PC-3 (cell line): ENCODE measurements at places on chromosomes 4 and X. TPM values are rescaled to one million over a fixed set of nuclear protein-coding genes. Genes with fewer than 3 reads are reported as not detected.

The UNC5C gene
- not detected in 2 replicates for total RNA-seq

DNA sequence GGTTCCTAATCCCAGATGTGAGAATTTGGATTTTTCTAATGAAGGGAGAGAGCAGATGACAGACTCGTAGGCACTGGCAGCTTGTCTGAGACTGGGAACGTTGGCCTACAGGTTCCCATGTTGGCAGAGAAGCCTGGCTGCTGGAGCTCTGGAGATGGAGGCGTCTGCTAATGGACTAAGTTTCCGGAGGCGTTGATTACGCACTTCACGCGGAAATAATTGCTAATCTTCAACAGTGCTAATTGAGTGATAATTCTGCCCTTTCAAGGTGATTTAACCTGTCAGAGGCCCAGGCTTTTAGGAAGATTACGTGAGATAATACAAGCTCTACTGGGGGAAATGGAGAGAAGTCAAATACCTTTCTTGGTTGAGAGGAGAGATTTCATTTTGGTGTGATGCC is 77.4 kb downstream of the PSAPL1 start:
- no peak for DNase-seq

DNA sequence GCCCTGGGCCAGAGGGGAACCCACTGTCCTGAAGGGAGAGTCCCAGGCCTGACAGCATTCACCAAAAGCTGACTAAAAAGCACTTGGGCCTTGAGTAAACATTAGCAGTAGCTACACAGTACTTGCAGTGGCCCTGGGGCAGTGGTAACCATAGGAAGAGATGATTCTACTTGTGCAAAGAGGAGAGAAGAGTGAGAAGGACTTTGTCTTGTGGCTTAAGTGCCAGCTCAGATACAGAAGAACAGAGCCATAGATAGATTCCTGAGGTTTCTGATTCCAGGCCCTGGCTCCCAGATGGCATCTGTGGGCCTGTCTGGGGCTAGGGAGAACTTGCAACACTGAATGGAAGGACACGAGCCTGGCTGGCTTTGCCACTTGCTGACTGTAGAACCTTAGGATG is 100.5 kb downstream of the PTCHD1 start:
- peak; percentile 25 for DNase-seq

GRCh38 chr4:68256284-68256683 is 10.8 kb upstream of the TMPRSS11B start:
- no peak for DNase-seq

DNA sequence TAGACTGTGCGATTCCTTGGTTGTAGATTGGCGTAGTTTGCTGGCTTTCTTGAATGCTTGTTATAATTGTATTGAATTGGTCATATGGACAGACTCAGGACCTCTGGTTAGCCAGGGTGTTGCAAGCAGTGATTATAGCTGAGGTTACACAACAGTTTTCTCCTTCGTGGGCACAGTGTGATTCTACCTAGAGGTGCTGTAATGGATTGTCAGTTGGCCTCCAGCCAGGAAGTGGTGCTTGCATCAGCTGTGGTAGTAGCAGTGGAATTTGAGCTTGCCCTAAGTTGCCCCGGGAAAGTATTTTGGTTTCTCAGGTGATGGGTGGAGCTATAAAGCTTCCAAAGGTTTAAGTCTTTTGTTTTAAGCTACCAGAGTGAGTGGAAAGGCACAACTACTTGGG is 23.1 kb upstream of the GABRG1 start:
- DNase-seq, result no peak

The ADGRG4 gene
- not detected in 2 replicates for total RNA-seq

DNA sequence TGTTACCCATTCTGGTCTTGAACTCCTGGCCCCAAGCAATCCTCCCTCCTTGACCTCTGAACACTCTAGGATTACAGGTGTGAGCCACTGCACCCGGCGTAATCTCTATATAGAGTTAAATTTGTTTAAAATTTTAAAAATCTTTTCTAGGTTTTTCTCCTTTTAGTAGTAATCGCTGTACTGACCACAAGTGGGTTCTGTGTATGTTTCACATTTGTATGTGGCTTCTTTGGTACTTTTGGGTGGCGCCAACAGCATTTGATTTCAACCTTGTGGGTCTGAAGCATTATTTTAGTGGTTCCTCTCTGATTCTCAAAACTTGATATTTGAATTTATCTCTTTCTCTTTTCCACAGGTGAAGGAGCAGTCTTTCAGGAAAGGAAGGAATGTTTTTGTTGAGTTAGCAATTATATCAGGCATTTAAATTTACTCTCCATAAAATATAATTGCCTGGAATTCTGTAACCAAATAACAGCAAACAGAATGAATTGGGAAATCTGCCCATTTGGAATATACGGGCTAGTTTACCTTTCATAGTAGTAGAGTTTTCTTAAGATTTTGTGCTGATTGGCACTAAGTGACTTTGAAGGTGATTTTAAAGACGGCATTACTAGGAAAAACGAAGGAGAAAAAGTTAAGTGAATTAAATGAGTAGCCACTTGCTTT is 29.5 kb downstream of the ARHGAP10 start:
- DNase-seq, result no peak

DNA sequence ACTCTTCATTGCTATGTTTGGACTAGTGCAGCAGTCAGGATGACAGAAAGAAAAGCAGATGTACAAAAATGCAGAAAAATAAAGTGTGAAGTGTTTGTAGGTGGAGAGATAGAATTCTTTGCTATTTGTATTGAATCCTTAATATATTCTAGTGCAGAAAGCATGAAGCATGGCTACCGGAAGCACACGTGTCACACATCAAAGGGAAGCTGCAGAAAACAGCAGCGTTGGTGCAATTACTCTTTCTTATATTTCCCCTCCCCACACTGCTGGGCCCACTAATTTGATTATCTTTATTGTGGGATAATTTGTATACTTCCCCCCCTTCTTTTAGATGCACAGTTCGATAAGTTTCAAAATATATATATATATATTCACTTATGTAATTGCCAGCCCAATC is 35.9 kb upstream of the TAPT1 start:
- no peak for DNase-seq

The CYSLTR1 gene
- total RNA-seq, result not detected in 2 replicates

- DNase-seq, result peak; percentile 78
These were observed 74.7 kb downstream of the PAQR3 start for GRCh38 chr4:78864405-78865024.

The TLR2 gene
- total RNA-seq, result 7.1 and 8.7 TPM in 2 replicates

DNA sequence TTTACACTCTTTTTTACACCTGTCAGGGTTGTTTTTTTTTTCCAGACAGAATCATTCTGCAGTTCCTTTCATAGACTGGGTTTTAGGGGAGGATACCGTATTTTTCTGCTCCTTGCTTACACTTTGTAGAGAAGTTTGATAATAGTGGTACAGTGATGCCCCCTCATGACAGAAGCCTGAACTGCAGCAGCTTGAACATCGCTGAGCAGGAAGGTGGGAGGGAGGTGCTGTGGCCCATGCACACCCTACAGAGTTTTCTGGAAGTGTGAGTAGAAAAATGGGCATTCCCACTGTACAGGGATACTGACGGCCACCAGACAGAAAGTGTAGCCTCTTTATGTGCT is 54.5 kb downstream of the RAB40A start:
- peak; percentile 88 for DNase-seq

DNA sequence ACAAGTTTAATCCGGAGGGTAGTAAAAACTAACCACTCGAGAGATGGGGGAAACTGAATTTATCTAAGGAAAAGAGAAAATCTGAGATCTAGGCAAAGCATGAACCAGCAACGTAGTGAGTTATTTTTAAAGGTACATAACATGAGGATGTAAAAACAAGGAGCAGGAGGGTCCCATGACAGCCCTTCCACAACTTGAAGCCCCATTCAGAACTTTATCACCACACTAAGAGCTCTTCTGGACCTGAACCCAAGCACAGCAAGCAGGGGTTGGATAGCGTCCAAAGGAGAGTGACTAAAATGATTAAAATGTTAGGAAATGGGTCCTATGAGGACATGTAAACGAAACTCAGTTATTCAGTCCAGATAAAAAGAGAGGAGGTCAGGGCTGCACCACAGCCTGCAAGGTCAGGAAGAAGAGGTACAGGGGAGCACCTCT is 16.2 kb downstream of the SH3RF1 start:
- DNase-seq, result peak; percentile 79

DNA sequence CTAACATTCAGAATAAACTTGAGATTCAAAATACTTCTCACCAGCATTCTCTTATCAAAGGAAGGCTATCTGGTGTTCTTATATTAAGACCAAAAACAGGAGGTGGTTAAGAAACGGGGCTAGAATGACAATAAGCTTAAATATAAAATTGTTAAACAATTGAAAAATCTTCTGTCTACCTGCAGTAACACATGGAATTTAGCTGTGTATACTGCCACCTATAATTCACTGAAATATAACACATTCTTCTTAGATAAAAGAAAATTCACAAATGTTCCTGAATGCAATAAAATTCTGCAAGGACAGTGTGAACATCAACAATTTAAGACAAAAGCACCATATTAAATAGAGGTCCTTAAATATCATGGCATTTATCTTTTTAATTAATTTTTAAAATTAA is 11.5 kb upstream of the PCDH10 start:
- no peak for DNase-seq

DNA sequence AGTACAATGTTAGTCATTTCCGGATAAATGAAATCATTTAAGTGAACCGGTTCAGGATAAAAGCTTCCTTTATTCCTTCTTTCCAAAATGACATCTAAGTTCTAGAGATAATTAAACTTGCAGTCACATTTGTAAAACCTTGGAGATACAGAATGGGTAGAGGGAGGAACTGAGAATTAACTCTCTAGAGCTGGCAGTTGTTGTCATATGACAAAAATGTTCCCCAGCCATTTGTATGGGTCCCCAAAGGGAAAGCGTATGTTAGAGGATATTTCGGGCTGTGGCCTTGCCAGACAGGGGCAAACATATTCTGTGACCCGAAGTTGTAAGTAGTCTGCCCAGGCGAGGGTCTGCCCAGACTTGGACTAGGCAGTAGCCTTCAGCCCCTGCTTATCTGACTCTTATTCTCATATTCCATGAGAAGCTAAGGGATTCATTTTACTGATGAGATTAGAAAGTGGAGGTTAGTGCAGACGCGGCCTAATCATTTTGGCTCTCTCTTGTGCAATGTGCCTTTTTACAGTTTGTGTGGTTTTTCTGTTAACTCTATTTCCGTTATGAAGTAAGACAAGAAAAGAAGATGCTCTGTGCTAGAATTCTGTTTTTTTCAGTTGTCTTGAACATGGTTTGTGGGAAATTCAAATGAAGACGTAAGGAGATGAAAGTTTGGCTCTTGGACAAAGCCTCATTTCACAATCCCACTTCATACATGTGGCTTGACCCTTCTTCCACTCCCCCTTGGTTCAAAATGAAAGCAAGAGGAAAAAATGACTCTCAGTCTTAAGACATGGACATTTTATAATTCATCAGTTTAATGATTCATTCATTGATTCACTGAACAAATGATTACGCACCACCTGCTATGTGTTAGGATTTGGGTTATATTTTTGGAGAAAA is 2394.2 kb upstream of the AGA start:
- peak; percentile 10 for DNase-seq

The ARMCX5 gene
- total RNA-seq, result 22.6 and 39.2 TPM in 2 replicates

DNA sequence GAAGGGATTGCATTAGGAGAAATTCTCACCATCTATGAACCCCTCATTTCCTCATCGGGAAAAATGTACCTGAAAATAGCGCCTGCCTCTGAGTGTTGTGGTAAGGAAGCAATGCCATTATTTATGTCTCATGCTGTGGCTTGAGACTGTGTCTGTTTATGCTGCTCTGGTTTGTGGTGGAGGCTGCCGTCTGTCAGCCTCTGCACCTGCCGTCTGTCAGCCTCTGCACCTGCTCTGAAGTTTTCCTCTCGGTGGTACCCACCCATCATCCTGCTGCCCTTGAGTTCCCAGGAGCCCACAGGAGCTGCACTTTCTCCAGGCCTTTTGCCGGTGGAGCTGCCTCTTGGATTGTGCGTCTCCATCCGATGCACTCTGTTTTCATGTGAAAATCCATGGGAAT is 68.5 kb upstream of the PPP2R3B start:
- no peak for DNase-seq

GRCh38 chr4:89363786-89364185 is 56.2 kb upstream of the GPRIN3 start:
- DNase-seq, result no peak

GRCh38 chr4:82715731-82716617 is 82.6 kb downstream of the SCD5 start:
- DNase-seq, result no peak

DNA sequence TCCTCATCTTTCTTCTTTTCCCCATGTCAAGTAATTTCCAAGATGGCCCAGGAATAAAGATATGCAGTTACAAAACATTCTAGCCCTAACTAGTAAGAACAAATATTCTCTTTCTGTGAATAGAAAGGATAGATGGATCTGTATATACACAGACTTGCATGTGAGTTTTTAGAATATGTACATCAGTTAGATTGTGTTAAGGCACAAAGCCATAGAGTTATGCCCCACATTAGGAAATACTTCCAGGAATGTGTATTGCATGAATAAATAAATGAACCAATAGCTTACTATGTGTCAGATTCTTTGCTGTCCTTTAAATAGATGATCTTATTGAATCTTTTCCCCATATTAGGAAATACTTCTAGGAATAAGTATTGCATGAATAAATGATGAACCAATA is 46.0 kb upstream of the TMPRSS11E start:
- no peak for DNase-seq

DNA sequence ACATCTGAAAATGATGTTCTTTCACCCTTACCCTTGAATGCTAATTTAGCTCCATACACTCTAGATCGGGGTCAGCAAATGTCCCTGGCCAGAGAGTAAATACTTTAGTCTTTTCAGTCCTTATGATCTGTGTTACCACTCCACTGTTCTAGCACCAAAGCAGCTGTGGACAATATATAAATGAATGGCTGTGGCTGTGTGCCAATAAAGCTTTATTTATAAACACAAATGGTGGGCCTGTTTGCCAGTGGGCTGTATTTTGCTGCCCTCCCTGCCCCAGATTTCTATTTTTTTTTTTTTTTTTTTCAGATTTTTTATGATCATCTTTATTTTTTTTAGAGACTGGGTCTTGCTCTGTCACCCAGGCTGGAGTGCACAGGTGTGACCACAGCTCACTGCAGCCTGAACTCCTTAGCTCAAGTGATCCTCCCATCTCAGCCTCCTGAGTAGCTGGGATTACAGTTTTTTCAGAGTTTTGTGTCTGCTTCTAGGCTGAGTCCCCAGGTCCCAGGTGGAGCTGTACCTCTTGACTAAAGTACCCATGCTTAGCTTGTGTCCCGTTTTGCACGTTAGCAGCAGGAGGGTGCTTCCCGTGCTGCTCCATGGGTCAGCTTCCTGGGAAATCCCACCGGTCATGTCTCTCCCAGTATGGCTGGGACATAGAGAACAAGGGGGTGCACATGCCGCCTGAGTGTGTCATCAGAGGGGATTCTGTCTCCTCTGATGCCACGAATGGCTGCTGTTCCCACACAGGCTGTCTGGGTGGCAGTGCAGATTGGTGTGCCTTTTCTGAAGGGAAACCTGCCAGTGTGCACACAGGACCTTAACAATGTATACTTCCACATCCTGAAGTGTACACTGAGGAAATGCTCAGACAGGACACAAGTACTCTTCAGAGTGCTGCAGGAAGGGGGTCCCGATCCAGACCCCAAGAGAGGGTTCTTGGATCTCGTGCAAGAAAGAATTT is 16.0 kb upstream of the GRPEL1 start:
- DNase-seq, result no peak

DNA sequence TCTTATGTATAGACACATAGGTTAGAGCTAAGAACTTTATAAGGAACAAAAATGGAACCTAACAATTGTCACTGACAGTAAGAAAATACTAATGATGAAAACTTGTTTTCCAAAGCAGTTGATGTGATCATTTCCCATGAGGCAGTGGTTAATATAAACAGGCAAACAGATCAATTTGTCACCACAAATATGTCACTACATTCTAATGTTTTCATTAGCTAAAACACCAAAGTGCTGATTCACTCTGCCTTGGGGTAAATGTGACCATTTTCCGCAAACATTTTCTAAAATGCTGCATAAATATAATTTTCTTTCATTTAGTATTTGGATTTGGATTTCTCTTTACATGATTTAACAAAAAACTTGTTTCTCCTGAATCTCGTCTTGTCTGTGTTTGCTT is 408.9 kb upstream of the CTSO start:
- DNase-seq, result peak; percentile 52
